ENCODE measurements at places on chromosomes 2 and 18.
A peak's percentile ranks its signal among the peaks of the same experiment; 100 is the strongest.

GRCh38 chr2:157182834-157183396, 74.6 kb upstream of the GALNT5 start:
- DNase-seq = no peak

- no peak for DNase-seq
Measured at GRCh38 chr2:226077841-226078240, 678.3 kb downstream of the NYAP2 start.

GRCh38 chr2:37740164-37740739, 68.8 kb upstream of the CDC42EP3 start:
- no peak for DNase-seq

- no peak for DNase-seq
Measured at GRCh38 chr2:16626997-16627605, 38.5 kb downstream of the CYRIA start.

- peak; percentile 67 for DNase-seq
Measured at GRCh38 chr2:241636182-241637017, 558 bp downstream of the THAP4 start.
